T-helper 17 cell (primary cell): ENCODE measurements at places on chromosomes 4 and X.
A peak's percentile ranks its signal among the peaks of the same experiment; 100 is the strongest.

GRCh38 chrX:68999931-69000330, 165.3 kb downstream of the PJA1 start:
- no peaks in the 10 kb centered on the region for H3K36me3 ChIP-seq
- H3K4me1 ChIP-seq: peaks cover 2% of the 10 kb centered on the region
- H3K4me3 ChIP-seq: no peak overlapping the region
- DNase-seq: no peak
- no peak overlapping the region for H3K27ac ChIP-seq

DNA sequence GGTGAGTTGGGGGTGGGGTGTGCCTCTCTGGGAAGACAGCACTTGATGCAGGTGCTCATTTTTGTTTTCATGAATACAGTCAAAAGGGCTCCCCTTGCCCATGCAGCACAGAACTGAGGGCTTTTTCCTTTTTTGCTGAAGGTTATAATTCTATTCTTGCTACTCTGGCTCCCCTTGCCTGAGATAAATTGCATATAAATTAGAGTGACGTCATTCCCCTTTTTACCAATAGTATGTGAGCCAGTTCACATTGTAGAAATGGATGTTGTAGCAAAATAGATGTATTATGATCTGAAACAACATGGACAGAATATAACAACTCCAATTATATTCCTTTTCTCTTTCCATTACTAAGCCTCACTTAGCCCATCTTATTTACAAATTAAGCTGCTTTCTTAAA, 28.4 kb downstream of the CXorf58 start:
- no peak for DNase-seq
- no peak overlapping the region for H3K27ac ChIP-seq
- no peak overlapping the region for H3K4me3 ChIP-seq
- no peaks in the 10 kb centered on the region for H3K36me3 ChIP-seq
- no peaks in the 10 kb centered on the region for H3K27me3 ChIP-seq

DNA sequence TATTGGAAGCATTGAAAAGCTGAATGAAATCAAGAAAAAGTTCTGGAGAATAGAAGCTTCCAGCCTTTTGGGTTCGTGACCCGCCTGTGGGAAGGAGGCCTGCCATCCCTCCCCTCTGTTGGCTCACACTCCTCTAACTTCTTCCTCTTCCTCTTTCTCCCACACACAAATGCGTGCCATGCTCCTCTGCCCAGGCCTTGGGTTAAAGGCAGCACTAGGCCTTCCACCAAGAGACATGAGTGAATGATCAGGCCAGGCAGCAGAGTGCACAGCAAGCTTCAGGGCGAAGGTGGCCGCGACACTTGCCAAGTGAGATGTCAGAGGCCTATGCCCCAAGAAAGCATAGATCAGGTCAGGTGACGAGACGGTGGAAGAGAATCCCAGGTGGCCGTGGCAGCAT, 38.4 kb downstream of the FAM193A start:
- peaks cover 43% of the 10 kb centered on the region for H3K4me1 ChIP-seq
- H3K4me3 ChIP-seq: peak overlapping the region; percentile 1
- H3K36me3 ChIP-seq: peaks cover 5% of the 10 kb centered on the region
- H3K27ac ChIP-seq: peak overlapping the region; percentile 24

- H3K27ac ChIP-seq: peak overlapping the region; percentile 95
- peaks cover 20% of the 10 kb centered on the region for H3K4me1 ChIP-seq
- peak overlapping the region; percentile 47 for H3K4me3 ChIP-seq
- DNase-seq: no peak
These were observed 23.2 kb downstream of the TMSB4X start for GRCh38 chrX:12997906-12998687.

DNA sequence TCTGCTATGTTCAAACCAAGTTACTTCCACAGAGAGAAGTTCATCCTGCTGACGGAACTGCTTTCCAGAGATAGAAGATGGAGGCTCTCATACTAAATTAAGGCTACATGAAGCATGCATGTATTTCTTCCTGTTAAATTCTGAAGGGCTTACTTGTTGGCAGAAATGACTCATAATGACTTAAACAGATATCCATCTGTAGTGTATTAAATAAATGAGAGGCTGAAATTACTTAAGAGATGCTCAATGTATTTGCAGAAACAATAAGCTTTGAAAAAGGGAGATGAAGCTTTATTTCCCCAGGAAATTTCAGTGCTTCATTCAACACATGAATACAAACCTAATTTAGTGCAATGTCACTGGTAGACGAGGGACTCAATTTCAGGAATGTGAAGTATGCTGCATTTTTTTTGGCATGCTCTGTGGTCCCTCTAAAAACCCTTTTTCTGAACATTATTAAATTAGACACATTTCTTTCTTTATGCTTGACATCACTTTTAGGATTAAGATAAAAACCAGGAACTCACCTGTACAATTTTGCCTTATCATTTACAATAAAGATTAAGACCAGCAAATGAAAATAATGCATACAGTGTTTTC, 759.1 kb upstream of the POU3F4 start:
- no peak for DNase-seq
- H3K27me3 ChIP-seq: no peaks in the 10 kb centered on the region
- no peak overlapping the region for H3K4me3 ChIP-seq
- H3K27ac ChIP-seq: no peak overlapping the region
- no peaks in the 10 kb centered on the region for H3K36me3 ChIP-seq
- no peaks in the 10 kb centered on the region for H3K4me1 ChIP-seq

DNA sequence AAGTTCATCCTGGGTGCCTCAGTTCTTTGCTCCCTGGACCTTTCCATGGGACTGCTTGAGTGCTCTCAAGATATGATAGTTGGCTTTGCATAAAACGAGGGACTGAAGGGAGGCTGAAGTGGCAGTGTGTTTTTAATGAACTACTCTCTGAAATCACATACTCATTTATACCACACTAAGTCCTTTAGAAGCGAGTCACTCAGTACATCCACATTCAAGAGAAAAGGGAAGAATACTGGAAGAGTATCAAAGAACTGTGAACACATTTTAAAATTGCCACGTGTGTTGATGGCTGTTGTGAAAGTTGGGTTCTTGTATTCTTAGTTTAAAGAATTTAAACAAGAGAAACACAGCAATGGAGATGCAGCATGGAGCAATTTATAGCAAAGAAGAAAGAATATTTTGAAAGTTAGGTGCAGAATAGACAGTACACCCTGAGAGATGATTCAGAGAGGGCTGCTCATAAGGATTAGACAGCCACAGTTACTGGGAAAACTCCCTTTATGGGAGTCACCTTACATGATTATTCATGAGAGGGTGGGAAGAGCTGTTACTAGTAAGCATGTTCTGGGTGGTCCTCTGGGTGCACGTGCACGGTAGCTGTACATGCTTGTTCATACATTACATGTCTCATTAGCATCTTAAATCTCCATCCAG, 380.7 kb downstream of the ADGRL3 start:
- no peak overlapping the region for H3K27ac ChIP-seq
- no peaks in the 10 kb centered on the region for H3K36me3 ChIP-seq
- no peaks in the 10 kb centered on the region for H3K27me3 ChIP-seq
- DNase-seq: no peak

DNA sequence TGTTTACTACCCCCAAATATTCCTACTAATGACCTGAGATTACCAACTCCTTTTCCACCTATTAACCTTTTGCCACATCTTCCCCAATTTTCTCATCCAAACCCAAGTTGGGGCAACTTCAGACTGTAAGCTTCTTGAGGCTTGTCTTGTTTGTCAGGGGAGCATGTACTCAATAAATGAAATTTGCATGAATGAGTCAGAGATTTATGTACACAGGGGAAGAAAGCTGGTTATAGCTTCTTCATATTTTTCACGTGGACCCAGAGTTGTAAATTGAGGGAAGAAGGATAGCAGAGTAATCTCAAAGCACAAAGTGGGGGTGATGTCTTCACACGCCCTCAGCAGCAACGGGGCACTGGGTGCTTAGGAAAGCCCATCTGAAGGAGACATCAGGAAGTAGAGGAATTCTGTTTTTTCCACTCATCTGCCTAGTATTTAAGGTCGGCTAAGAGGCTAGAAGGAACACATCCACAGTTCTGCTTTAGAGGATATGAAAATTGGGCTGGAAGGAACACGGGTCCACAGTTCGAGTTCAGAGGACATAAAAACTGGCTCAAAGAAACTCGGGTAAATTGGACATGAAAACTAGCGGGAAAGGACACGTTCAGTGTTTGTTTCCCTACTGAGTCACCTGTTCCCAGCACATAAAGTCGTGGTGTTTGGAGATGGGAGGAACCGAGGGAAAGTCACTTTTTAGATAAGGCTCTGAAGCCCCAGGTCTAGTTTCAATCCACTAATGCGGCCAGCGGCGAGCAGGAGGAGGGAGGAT, 696 bp upstream of the CA5B start:
- peak overlapping the region; percentile 94 for H3K4me3 ChIP-seq
- no peaks in the 10 kb centered on the region for H3K27me3 ChIP-seq
- peaks cover 4% of the 10 kb centered on the region for H3K36me3 ChIP-seq
- H3K4me1 ChIP-seq: peaks cover 21% of the 10 kb centered on the region
- no peak for DNase-seq

GRCh38 chrX:93791304-93791703, 117.3 kb downstream of the FAM133A start:
- no peaks in the 10 kb centered on the region for H3K4me1 ChIP-seq
- H3K36me3 ChIP-seq: no peaks in the 10 kb centered on the region
- no peak overlapping the region for H3K4me3 ChIP-seq
- DNase-seq: no peak
- no peak overlapping the region for H3K27ac ChIP-seq

DNA sequence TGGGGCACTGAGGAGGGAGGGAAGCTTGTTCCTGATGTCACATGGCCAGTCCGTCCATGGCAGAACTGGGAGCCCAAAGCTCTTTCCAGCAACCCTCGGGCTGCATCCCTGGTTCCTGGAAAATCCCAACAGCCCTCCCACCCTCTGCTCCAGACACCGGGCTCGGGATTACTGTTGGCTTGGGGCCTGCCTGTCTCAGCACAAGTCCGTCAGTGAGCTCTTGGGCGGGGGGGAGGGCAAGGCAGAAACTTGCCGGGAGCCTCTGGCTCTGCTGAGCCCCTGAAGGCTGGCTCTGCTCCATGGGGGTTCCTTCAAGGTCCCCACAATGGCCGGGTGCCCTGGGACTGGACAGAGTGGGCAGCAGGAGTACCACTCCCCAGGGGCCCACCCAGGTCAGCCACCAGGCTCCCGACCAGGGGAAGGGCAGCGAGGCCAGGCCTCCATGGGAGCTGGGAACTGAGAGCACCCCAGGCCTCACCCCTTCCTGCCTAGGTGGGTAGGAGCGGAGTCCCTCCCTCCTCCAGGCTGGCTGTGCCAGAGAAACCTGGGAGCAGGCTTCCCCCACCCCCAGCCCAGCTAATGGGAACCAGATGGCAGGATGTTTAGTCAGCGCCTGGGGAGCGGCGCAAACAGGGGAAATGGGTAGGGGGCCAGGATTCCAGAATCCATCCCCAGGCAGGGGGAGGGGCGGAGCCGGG, 6.4 kb upstream of the HAUS7 start:
- H3K4me1 ChIP-seq: no peaks in the 10 kb centered on the region
- no peak for DNase-seq
- H3K36me3 ChIP-seq: no peaks in the 10 kb centered on the region

GRCh38 chrX:133869270-133869669, 116.1 kb downstream of the GPC3 start:
- H3K36me3 ChIP-seq: peaks cover 2% of the 10 kb centered on the region
- H3K4me1 ChIP-seq: no peaks in the 10 kb centered on the region
- DNase-seq: no peak
- H3K4me3 ChIP-seq: no peak overlapping the region
- no peak overlapping the region for H3K27ac ChIP-seq

- no peaks in the 10 kb centered on the region for H3K36me3 ChIP-seq
- no peak for DNase-seq
- no peak overlapping the region for H3K27ac ChIP-seq
These were observed 9.7 kb downstream of the SOD3 start for GRCh38 chr4:24805067-24805466.

DNA sequence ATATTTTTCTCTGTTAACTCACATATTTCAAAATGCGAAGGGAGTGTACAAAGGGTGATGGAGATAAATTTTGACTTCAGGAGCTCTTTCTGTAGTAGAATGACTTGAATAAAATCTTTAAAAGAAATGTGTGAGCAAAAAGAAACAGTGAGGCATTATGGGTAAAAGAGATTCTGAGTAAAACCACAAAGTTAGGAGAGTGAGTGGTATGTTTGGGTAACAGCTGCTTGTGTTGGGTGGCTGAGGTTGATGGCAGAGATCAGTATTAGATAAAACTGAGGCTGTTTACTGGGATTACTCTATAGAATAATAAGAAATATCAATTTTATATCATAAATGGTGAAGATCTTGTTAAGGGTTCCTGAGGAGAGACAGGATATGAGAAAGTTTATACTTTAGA, 434.2 kb upstream of the AMOT start:
- H3K27me3 ChIP-seq: no peaks in the 10 kb centered on the region
- H3K4me1 ChIP-seq: no peaks in the 10 kb centered on the region
- H3K27ac ChIP-seq: no peak overlapping the region
- DNase-seq: no peak

- peaks cover 20% of the 10 kb centered on the region for H3K27me3 ChIP-seq
- H3K36me3 ChIP-seq: peaks cover 4% of the 10 kb centered on the region
- H3K4me3 ChIP-seq: no peak overlapping the region
- peaks cover 3% of the 10 kb centered on the region for H3K4me1 ChIP-seq
- H3K27ac ChIP-seq: no peak overlapping the region
These were observed 1.1 kb upstream of the EPHA5 start for GRCh38 chr4:65671372-65671771.

GRCh38 chr4:4574052-4574451, 32.2 kb upstream of the STX18 start:
- H3K36me3 ChIP-seq: peaks cover 3% of the 10 kb centered on the region
- peaks cover 15% of the 10 kb centered on the region for H3K4me1 ChIP-seq
- H3K27ac ChIP-seq: peak overlapping the region; percentile 96
- peak overlapping the region; percentile 93 for H3K4me3 ChIP-seq

DNA sequence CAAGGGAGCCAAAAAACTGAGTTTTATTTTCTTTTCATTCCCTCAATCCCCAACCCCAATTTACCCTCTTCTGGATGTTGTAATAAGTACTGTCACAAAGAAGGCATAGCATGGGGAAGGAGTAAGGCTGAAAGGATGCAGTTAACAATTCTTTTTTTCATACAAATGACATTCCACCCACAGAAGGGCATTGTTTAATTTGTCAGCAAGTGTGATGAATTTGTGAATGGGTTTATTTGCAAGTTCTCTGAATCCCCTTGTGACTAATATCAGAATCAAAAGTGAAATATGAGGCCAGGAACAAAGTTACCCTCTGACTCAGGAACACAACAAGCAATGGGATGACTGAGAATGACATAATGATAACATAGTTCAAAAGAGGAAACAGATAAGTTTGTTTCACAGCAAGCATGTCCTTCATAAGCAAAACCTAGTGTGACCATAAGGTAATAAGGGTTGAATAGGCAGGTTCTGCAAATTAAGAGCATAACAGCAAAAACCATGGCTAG, 2.1 kb downstream of the GEMIN8 start:
- H3K4me3 ChIP-seq: no peak overlapping the region
- no peak for DNase-seq
- H3K36me3 ChIP-seq: no peaks in the 10 kb centered on the region

DNA sequence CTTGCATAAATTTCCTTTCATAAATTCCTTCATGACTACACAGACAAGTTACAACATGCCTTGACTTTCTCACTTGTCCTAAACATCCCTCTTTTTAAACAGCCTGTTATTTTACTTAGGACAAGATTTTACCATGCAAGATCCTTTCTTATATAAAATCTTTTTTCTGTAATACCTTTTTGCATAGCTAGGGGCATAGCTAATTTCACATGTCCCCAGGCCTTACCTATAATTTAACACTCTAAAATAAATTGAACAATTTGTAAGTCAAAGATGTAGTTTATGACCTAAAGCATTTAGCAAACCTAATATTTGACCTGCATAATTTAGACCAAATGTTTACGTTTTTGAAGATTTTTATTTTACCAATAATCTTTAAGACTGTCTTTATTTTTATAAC, 396.3 kb upstream of the FSTL5 start:
- no peaks in the 10 kb centered on the region for H3K27me3 ChIP-seq
- no peaks in the 10 kb centered on the region for H3K4me1 ChIP-seq
- no peak overlapping the region for H3K27ac ChIP-seq
